ENCODE measurements at places on chromosomes 7 and 10.

DNA sequence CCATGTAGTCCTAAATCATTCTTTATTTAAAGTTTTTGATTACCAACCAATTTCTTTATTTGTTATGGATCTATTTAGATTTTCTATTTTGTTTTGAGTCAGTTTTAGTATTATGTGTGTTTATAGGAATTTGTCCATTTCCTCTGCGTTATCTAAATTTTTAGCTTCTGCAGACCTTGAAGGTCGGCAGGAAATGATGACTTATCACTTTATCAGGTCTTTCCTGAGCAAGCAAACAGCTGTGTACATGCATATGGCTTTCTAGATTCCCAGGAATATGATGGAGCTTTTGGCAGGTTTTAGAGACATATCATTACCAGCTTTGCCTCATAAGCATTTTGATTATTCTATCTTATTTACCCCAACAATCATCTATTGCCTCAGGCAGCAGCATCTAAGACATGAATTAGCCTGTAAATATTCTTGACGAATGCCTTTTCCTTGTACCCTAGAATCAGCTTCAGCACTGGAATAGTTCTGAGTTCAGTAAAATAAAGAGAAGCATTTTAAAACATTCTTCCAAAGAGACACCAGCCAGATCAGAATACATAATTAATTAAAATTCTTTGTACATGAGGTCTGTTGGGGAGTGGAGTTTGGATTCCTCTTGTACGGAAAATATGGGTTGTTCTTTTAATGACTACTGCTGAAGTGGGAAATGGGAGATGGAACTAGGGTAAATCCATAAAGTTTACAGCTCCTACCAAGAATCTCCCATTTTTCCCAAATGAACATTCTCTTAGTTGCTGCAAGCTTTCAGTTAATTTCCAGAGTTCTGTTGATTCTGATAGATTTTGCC, 408.8 kb upstream of the SEMA3C start:
- DNase-seq: no peak

DNA sequence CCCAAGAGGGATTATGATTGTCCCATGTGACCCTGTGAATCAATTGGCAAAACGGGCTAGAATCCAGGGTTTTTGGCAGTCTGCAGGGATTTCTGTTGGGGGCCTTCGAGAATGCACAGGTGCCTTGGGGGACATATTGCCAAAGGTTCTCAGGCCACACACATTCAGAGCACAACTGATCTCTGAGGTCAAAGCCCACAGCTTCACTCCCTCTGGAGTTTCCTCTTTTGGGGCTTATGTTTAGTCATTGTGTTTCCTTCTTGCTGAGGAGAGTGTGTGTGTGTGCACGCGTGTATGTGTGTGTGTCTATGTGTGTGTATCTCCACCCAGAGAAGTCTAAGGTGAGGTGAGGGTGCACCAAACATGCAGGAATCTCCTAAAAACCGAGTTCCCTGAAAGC, 8.8 kb downstream of the PPIF start:
- peak; percentile 95 for DNase-seq

GRCh38 chr10:8435186-8436055, 380.9 kb downstream of the GATA3 start:
- DNase-seq: no peak

DNA sequence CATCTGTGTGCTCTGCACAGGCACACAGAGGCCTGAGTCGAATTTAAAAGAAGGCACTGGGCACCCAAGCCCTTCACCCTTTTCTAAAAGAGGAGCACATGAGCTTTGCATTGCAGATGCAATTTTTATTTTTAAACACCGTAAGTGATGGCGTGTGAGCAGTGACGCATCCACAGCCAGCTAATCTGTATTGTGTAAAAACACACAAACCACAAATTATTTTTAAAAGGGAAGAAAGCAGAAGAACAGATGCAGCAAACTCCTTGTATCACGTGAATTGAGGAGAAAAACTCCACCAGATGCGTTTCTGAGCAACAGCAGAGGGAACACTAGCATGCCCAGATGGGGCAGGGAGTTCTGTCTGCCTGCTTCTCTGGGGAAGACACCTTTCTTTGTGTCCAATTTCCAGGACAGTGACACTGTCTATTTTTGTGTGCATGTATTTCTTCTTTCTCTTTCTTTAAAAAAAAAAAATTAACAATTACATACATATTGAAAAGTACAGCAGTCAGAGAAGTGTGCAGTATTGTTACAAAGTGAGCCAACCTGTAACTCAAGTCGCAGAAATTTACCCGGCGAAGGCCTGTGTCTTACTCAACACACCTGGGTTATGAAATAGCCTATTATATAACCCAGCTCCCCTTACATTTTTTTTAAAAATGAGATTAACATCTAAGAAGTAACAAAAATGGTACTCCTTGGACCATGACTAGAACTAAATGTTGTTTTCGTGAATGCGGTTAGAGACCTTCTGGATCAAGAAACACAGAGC, 39.2 kb downstream of the EEPD1 start:
- DNase-seq: peak; percentile 98

DNA sequence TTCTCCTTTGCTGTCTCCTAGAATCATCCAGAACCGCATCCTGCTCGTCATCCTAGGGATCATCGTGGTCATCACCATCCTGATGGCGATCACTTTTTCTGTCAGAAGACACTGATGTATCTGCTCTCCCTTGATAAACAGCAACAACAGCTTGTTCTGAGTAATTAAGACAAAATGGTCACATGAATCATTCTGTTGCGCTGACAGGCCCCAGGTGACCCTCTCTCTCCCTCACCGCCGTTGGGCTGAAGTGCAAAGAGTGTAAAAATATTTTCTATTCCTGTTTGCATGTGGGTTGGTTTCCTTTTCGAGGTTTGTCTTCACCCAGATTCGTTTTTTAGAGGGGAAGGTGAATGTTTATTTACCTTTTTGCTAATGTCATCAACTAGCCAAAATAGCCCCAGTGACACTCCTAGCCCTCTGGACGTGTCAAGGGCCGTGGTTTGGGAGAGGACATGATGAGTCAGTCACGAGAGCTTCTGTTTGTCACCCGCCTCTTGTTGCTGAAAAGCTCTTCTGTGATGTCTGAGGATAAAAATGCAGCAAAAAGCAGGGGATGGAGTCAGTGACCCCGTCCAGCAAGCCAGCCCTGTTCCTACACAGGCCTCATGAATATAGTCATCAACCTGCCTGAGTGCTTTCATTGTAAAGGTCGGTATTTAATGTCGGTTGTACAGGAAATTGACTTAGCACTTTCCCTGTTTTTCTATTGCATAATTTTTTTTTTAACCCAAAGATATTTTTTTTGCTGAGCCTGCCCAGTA, 134.6 kb upstream of the TCF7L2 start:
- peak; percentile 59 for DNase-seq

- peak; percentile 44 for DNase-seq
Measured at GRCh38 chr10:114103284-114103683, 59.6 kb downstream of the ADRB1 start.

- DNase-seq: no peak
Measured at GRCh38 chr7:90425376-90425775, 22.1 kb downstream of the CLDN12 start.

GRCh38 chr10:22655312-22655981, 58.9 kb downstream of the PIP4K2A start:
- DNase-seq: no peak

DNA sequence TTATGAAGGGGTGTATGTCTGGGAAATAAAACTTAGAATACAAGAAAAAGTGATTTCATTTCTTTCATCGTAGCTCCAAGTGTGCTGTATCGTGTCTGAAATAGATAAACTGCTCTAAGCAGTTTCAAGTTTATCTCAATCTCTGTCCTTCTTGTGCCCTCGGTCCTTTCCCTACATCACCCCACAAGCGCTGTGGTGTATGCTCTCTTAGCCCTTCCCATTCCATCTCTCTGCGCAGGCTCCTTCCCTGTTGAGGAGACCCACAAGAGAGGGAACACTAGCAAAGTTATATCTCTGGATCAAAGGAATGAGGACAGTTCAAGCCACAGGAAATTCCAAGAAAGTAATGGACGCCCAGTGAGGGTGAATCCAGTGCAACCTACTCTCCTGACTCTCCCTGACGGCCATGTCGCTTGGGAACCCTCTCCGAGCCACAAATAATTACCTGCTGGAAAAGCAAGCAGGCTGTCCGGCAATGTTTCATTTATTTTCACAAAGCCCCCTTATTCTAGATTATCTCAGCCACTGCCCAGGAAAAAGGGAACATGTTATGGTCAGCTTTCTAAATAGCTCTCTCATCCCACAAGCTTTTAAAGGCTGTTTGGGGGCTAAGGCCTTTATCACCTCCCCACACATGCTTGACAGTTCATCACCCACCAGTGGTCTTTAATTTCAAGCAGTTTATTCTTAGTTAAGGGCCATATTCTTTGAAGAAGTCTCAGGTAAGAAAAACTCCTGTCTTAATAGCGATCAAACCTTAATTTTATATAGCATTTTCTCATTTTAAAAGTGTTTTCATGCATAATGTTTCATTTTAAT, 34.8 kb downstream of the LRRC4 start:
- no peak for DNase-seq

Measured in MV-4-11 (cell line).